ENCODE measurements at places on chromosomes 12 and 14.

- no peak for DNase-seq
These were observed 44.6 kb upstream of the FZD10 start for GRCh38 chr12:130117701-130118100.

DNA sequence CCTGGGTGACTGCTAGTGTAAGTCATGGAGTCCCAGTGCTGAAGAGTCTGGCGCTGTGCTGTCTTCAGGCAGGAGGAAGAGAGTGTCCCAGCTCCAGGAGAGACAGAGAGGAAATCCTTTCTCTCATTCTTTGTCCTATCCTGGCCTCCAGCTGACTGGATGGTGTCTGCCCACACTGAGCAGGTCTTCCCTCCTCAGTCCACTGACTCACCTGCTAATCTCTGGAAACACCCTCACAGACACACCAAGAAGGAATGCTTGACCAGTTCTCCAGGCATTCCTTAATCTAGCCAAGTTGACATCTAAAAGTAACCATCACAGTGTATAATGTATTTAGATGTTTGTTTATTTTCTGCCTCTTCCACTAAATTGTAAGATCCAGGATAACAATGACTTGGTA lies 53.9 kb downstream of the EMP1 start:
- DNase-seq, result no peak

- no peak for DNase-seq
These were observed 6.6 kb upstream of the RAB3IP start for GRCh38 chr12:69732088-69732487.

GRCh38 chr12:132178316-132178715 lies 34.1 kb downstream of the NOC4L start:
- DNase-seq, result no peak

DNA sequence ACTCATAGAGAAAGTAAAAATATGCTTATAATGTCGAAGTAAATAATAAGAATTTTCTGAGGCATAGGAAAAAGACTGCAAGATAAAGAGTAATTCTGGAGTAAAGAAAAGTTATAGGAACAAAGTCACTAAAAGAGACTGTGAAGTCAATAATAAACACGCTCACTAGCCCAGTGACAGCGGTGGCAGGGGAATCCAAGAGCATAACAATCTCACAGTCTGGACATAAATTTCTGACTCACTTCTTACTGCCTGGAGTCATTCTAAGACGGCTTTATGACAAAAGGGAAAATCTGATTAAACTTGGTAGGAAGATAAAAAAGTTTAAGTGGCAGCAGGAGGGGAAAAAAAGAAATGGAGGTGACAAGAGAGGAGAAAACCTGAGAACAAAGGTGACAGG lies 56.4 kb upstream of the GRIP1 start:
- no peak for DNase-seq

DNA sequence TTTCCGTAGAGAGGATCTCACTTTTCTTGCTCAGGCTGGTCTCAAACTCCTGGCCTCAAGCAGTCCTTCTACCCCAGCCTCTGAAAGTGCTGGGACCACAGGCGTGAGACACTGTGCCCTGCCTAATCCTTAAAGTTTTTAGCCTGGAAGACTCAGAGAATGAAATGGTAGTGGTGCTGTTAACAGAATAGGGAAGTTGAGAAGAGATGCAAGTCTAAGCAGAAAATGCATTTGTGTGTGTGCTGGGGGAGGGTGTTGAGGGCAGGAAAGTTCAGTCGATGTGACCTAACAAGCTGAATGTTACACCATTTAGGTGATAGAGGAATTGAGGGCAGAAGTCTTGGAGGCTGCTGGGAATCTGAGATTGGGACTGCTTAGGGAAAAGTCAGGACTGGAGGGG lies 6.9 kb upstream of the TUBA1A start:
- no peak for DNase-seq

- no peak for DNase-seq
These were observed 88.9 kb upstream of the BTG1 start for GRCh38 chr12:92234533-92234932.

DNA sequence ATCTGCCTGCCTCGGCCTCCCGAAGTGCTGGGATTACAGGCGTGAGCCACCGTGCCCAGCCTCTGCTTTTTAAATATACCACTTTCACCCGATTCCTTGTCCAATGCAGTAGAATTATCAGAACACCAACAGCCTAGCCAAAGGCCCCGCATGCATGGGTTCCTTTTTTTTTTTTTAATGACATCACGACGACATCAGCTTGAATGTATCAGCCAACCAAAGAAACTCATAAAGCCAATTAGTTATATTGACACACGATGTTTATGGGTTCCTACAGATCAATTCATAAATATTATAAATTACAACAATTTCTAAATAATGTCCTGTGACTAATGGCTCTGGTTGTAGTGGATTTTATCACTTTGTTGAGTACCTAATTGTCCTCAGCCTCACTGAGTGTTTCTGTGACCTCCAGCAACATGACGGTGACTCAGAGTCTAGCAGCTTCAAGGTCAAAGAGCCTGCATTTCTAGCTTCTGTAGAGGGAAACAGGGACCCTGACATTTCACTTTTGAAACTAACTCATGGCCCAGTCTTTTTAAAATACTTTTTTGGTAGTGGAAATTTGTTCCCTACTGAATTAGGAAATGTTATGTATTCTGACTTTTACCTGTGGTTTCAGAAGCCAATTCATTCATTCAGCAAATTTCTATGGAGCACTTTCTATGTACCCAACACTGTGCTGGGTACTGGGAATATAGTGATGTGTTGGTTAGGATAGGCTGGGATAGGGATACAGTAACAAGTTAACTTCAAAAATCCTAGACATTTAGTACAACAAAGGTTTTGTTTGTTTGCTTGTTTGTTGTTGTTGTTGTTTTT lies 144.1 kb downstream of the SUDS3 start:
- no peak for DNase-seq

- no peak for DNase-seq
These were observed 550.3 kb downstream of the FSCB start for GRCh38 chr14:43956741-43957140.

GRCh38 chr14:72723858-72724530 lies 169.9 kb downstream of the DPF3 start:
- no peak for DNase-seq

DNA sequence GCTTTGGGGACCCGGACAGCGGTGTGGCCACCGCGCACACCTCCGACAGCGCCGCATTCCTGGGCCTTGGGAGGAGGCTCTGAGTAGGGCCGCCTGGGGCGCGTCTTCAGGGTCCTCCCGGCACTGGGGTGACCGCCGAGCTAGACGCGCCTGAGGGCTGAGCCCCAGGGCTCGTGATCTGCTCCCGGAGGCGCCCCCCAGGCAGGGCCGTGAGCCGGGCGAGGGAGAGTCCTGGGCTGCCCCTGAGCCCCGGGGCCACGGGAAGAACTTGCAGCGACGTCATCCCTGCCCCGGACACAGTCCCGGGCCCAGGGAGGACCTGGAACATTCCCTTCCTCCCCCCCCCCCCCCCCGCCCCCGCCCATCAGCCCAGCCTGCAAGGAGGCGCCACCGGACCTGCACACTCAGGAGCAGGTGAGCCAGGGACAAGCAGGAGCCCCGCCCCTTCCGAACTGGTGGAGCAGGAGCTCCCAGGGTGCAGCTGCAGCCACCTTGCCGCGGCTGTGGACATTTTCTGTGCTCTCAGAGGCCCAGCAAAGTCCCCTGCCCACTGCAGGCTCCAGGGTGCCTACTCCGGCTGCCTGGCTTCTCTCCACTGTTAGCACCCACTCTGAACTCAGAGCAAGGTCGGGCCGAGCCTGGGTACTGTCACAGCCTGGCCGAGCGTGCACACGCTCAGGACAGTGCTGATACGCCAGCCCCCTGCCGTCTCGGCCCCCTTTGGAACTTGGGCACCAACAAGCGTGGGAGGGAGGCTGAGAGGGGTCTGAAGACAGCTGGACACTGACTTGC lies 50.7 kb downstream of the A2M start:
- DNase-seq, result no peak

- DNase-seq, result no peak
These were observed 659 bp downstream of the TRAFD1 start for GRCh38 chr12:112126000-112126438.

DNA sequence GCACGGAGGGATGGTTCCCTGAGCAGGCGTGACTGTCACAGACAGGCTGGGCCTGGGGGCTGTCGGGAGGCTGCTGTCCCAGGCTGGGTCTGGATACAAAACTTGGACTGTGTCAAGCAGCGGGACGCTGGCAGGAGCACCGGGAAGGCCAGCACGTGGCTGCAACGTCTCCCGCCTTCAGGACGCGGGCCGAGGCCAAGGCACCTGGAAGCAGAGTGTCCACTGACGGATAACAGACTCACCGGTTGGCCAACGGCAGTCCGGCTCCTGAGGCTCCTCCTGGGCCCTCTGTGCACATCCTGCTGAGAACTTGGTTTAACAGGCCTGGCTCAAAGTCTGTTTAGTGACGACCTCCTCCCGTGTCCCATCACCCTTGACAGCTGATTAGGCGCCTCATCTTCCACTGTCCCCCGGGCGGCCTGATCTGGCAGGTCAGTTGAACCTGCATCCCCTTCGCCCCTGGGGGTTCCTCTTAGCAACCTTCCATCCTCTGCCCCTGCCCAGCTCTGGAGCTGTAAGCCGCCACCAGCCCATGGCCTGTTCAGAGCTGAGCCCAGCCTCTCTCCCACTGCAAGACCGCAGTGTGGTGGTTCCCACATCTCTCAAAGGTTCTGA lies 2.5 kb downstream of the XRCC3 start:
- no peak for DNase-seq

GRCh38 chr14:101604228-101604934 lies 43.1 kb downstream of the DIO3 start:
- DNase-seq, result no peak

GRCh38 chr12:95529693-95530225 lies 21.5 kb downstream of the USP44 start:
- DNase-seq, result no peak

DNA sequence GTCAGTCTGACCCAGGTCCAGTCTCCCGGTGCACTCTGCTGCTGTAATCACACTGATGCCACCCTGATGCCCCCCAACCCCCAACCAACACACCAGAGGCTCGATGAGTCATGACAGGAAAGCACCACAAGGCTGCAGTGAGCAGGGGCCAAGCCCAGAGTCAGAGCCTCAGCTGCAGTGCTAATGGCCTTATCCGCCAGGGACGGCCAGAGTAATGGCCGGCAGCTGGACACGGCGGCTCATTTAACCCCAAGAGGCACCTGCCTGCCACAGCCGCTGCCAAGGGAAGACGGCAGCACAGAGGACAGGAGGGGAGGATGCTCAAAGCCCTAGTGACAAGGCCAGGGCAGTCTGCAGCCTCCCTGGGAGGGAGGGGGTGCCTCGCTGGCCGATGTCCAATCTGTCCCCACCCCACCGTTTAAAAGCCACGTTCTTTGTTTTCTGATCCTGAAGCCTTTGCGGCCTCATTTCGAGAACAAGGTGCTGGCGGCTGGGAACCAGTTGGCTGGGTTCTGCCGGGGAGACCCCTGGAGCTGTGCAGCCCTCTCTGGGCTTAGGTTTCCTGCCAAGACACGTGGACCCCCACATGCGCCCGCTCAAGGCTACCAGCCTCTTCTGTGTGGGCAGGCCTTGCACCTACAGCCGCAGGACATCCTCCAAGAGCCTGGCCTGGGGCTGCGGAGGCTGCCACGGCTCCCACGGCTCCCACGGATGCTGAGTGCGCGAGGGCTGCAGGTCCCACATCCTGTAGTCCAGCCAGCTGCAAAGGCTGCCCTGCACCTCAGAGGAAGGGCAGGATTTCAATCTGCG lies 13.1 kb downstream of the CCDC85C start:
- DNase-seq, result no peak

- no peak for DNase-seq
These were observed 7.6 kb downstream of the M6PR start for GRCh38 chr12:8941691-8942478.

- no peak for DNase-seq
These were observed 1.0 kb upstream of the GPD1 start for GRCh38 chr12:50102646-50103309.

GRCh38 chr12:79827484-79827883 lies 107.4 kb downstream of the PPP1R12A start:
- no peak for DNase-seq

DNA sequence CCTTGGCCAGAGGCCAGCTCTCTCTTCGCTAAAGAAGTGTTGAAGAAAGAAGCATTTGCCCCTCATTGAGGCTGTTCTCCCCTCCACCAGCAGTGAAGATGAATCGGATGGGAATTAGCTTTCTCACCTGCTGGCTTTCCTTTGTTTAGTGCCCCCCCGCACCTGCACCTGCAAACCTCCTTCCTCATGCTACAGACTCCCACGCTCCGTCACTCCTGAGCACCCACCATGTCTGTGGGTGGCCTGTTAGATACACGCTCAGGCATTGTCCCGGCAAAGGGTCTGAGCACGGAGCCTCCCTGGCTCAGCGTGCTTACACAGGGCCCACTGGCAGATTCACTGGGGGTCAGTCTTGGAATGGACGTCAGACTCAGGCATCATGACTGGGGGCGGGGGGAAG lies 121.6 kb downstream of the GLT1D1 start:
- DNase-seq, result no peak

GRCh38 chr14:26056036-26056616 lies 541.7 kb downstream of the NOVA1 start:
- no peak for DNase-seq

GRCh38 chr14:104138718-104139459 lies 502 bp downstream of the KIF26A start:
- DNase-seq, result no peak

GRCh38 chr12:46224386-46224785 lies 44.5 kb downstream of the SLC38A1 start:
- DNase-seq, result no peak

DNA sequence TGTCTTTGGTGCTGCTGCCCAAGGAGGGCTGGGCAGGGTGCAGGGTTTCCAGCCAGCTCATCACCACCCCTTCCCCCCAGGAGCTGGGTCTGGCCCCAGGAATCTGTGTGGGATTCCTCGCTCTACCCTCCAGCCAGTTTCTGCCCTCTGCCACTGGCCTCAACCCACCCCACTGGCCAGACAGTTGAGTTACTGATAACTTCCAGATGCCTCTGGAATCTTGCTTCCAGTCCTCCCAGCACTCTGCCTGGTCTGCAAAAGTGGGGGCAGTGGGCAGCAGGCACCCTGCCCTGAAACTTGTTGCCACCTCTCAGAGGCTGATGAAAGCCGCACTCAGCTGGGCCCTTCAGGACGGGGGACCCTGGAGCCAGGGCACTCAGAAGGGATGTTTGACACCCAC lies 20.1 kb upstream of the TBX3 start:
- DNase-seq, result no peak

DNA sequence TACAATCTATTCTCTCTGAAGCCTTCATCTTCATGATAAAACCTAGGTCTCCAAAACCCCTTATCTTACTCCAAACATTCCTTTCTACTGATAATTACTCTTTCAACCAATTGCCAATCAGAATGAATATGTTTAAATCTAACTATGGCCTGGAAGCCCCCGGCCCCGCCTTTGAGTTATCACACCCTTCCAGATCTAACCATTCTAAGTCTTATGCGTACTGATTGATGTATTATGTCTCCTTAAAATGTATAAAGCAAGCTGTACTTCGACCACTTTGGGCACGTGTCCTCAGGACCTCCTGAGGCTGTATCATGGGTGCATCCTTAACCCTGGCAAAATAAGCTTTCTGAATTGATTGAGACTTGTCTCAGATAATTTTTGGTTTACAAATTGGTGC lies 14.4 kb downstream of the PABPN1 start:
- DNase-seq, result no peak

- no peak for DNase-seq
These were observed 26.2 kb upstream of the GRIN2B start for GRCh38 chr12:14007639-14008038.

- DNase-seq, result no peak
These were observed 6.4 kb downstream of the STX2 start for GRCh38 chr12:130832561-130833209.

Measured in NCI-H187 treated with DMSO at 0.1 percent for 48 hours (cell line).